ENCODE measurements at places on chromosomes 4 and X.
A peak's percentile ranks its signal among the peaks of the same experiment; 100 is the strongest.

DNA sequence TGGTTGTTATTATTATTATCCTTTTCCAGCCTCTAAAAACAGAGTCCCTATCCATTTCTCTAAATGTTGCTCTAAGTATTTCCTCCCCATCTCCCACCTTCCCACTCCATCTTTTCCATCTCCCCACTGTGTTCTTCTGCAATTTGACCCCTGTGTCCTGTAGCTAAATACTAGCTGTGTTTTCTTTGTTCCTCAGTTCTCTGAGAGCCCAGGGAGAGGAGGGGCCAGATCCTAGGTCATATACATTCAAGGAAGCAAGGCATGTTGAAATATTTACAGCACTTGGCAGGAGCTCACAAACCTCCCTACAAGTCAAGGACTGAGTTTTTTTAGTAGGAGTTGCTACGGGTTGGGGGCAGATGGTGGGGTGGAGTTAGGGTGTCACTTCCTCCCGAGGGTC, 10.5 kb downstream of the SLC16A2 start:
- no peak for DNase-seq

- no peak for DNase-seq
Measured at GRCh38 chr4:123667496-123667895, 270.9 kb downstream of the SPRY1 start.

DNA sequence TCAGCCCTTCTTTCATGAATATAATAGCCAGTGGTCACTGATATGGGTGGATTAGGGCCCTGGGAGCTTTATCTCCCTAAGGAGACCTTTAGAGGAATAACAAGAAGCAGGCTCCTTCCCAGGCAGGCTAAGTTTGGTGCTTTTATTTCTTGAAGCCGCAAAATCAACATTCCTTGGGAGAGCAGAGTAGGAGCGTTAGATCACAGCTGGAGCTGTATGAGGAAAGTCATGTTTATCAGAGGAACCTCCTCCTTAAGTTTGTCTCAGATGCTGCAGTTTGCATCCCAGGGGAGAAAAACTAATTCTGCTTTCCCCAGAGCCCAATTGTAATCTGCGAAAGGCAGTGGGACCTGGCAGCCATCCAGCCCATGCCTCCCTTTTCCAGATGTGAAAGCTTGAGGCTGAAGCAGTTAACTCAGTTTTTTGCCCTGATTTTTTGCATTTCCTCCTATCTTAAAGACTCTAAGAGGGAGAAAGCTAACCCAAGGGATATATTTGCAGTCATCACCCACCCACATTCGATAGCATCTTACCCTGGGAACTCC, 186.0 kb upstream of the FRMPD4 start:
- no peak for DNase-seq

DNA sequence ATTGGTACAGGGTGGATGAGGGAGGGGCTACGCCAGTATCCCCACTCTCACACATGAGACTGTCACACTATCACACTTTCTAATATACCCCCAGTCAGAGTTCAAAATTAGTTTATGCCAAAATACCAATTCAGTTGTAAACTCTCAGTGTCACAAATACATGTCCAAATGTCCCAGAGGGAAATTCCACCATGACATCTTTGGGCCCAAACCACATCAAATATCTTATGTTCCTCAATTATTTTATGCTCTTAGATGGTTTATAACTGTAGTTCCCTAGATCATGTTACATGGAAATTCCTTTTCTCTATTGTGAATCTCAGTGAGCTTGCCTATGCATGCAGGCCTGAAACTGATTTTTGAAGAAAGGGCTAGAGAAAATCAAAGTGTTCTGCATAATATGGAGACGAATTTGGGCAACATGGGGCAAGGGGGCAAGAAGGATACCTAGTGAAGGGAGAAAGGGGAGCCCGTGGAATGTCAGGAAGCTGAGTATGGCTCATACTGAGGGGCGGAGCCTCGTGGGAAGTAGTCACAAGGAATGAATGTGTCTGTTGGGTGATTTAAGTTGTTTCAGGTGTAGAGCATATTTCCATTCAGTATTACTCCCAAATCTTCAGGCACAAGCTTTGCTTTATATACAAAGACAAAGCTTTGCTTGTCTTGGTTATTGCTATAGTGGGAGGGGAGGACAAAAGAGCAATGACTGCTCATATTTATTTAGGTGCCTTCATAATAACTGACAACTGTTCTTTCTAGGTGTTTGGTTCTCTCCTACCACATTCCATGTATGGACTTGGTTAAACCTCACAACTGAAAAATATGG, 40.8 kb downstream of the CLNK start:
- no peak for DNase-seq

DNA sequence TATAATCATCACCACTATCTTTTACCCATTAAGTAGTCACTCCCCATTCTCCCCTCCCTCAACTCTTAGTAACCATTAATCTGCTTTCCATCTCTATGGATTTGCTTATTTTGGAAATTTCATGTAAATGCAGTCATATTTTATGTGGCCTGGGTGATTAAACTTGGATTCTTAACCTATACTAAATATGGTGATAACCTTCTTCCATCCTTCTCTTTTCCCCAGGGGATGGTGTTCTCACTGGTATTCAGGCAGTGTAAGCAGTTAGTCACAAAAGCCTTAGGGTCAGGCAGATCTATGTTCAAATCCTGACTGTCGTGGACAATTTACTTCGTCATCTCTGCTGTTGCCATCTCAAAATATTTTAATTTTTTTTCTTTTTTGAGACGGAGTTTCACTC, 29.6 kb downstream of the RAB40AL start:
- no peak for DNase-seq

DNA sequence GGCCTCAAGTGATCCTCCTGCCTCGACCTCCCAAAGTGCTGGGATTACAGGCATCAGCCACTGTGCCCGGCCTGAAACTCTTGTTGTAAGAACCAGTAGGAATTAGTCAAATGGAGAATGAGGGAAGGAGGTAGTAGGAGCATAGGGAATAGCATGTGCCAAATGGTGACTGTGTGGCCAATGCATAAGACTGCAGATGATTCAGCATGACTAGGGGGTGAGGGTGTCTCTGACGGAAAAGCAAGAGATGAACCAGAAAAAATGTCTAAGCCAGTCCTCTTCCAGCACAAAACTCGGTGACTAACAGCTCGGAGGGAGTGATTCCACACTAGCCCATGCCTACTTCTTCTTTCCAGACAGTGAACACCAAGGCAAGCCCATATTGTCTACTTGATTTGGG, 58.2 kb upstream of the DUSP21 start:
- no peak for DNase-seq

GRCh38 chr4:172652369-172652768, 516.2 kb upstream of the GALNT7 start:
- DNase-seq: no peak

- no peak for DNase-seq
Measured at GRCh38 chr4:54937501-54937900, 187.9 kb downstream of the KDR start.

DNA sequence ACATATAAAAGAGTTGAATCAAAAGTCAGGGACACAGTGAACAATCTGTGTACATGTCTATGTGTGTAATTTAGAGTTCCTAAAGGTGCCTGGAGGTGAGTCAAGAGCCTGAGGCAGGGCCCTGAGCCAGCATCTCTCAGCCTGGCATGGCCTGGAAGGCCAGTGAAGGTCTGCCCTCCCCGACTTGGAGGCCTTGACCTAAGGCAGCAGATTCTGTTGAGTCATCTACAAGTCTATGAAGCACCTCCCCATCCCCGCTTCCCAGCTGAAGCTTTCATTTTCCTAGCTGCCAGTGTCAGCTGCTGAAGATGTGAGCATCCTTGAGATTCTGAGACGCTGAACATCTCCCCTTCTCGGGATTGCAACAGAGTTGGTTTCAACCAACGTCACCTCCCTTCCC, 583.9 kb downstream of the BCOR start:
- no peak for DNase-seq

DNA sequence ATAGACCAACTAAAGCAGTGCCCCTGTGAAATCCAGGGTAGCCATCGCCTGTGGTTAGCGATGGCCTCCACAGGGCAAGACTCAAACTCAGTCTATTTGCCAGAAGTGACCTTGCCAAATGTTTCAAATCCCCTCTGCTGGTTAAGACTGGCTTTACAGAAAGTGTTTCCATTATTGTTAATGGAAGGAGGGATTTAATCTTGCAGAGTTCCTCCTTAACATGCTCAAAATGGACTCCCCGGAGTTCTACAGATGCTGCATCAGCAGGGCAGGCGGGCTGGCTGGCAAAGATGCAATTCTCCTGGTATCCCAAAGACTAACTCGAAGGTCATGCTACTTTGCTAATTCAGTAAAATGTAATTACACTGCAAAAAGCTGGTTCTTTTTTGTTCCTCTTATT, 313.0 kb upstream of the SLC7A11 start:
- DNase-seq: no peak

- no peak for DNase-seq
Measured at GRCh38 chrX:106791495-106791894, 11.0 kb upstream of the TBC1D8B start.

- DNase-seq: no peak
Measured at GRCh38 chr4:36310793-36311192, 29.4 kb downstream of the DTHD1 start.

DNA sequence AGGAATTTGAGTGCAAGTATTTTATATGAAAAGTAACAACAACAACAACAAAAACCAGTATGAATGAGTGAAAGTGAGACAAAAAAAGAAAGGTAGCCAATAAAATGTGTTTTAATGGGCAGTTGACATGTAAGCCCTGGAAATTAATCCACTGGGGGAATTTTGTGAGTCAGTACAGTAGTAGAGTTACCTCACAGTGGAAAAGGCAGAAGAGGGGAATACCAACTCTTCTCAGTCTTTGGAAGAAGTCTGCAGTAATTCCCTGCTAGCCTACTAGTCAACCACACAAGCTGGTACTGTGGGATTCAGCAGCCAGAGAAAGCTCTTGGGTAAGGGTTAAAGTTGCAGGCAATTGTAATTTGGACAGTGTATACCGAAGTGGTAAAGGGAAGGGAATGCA, 76.3 kb upstream of the IL15 start:
- no peak for DNase-seq

DNA sequence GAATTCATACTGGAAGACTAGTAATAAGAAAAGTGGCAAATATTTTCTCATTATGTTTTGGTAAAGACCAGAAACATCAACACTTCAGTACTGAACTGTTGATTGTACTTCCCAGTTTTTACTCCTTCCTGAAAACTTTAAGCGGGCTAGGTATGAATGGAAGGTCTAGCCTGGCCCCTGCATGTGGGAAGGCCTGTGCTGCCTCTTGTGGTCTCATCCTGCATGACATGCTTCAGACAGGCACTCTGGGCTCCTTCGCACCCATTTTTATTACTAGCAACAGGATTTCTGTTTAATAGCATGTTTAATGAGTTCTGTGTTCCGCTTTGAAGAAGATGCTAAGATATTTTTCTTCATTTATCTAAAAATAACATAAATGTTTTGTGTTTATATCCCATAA, 279.1 kb downstream of the ANK2 start:
- no peak for DNase-seq

- peak; percentile 4 for DNase-seq
Measured at GRCh38 chrX:39491548-39492297, 606.0 kb downstream of the BCOR start.

DNA sequence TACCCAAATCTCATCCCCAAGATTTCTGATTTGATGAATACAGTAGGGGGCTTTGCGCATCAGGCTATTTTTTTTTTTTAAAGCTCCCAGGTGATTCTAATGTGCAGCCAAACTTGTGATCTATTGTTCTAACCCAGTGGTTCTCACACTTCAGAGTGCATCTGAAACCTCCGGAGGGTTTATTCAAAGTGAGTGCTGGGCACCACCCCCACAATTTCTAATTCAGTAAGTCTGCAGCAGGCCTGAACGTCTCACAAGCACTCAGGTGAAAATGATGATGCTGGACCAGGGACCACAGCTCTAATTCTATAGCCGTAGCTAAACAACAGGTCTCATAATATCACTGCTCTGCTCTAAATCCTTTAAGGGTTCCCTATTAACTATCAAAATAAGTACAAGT, 211.4 kb downstream of the FMR1NB start:
- no peak for DNase-seq

DNA sequence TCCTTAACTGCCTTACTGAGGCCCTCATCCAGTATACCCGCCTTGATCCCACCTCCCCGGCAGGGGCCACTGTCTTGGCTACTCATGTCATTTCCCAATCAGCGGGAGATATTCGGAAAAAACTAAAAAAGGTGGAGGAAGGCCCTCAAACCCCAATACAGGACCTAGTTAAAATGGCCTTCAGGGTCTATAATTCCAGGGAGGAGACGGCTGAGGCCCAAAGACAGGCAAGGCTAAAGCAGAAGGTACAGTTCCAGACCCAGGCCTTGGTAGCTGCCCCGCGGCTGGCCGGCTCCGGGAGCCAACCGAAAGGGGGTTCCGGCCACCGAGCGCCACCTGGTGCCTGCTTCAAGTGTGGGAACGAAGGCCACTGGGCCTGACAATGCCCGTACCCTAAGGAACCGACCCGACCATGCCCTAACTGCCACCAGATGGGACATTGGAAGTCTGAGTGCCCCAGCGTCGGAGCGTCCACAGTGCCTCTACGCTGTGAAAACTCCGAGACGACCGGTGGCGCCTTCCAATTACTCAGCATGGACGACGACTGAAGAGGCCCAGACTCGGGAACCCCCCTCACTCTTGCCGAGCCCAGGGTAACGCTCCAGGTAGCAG, 959.6 kb downstream of the RPA4 start:
- DNase-seq: no peak

DNA sequence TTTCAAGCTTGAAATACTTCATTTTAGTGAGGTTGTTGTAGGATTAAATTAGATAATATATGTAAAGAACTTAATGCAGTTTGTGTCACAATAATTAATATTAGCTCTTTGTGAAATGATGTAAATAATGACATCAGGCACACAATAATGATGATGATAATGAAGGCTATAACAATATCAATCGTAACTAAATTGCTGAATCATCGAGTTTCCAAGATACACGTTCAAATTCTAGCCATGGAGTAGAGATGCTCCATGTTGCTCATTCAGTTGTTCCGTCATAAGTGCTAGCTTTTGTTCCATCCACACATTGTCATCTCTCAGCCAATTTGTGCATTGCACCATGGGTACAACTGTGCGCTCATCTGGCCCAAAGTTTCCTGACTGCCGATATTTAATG, 83.1 kb downstream of the CPXCR1 start:
- DNase-seq: no peak

DNA sequence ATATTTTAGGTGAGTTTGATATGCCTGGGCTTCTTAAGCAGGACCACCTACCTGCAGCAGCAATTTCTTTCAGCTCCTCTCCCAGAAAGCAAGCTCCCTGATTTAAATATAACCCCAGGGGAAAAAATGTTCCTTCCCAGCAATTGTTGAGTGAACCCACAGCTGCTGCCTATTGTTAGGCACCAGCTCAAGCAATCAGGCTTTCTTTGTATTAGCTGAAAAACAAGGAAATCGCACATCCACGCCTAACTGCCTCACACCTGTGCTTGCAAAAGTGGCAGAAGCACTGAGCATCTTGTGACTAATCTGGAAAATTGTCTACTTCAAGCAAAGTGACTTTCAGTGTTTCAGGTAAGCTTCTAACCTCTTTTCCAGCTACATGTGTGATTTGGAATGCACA, 432.2 kb downstream of the SMARCA1 start:
- DNase-seq: no peak

DNA sequence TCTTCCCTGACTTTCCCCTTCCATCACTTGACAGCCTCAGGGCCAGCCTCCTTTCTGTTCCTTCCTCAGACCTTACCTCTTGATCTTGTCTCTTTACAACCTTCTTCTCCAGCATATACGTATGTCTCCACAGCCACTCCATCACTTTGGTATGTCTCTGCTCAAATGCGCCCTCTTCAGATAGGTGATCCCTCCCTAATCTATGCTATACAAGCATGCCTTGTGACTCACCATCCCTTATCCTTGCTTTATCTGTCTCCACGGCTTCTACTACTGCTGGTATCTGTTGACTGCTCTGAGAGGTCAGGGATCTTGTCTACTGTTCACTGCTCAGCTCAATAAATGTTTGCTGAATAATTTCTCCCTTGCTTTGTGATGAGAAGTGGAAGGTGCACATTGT, 9.0 kb downstream of the ARAP2 start:
- DNase-seq: no peak
